Endodermal cell (in vitro differentiated cells): ENCODE measurements at places on chromosomes 6 and 20.
A peak's percentile ranks its signal among the peaks of the same experiment; 100 is the strongest.

GRCh38 chr6:148395583-148396101, 53.0 kb downstream of the SASH1 start:
- no peak for DNase-seq

DNA sequence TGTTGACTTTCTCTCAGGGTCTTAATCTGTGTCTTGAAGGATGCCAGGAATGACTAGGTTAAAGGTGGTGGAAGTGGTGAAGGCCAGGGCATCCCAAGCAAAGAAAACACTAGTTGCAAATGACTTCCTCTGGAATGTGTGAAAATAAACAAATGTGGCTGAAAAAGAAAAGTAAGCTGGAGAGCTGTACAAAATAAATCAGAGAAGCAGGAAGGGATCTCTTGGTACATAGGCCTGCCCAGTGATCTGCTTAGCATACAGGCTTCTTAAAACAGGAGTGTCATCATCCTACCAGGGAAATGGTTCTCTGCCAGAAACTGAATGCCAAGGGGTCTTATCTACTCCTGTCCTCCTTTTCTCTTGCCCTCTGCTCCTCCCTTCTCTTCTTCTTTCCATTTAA, 1616.0 kb downstream of the KHDRBS2 start:
- DNase-seq: no peak

DNA sequence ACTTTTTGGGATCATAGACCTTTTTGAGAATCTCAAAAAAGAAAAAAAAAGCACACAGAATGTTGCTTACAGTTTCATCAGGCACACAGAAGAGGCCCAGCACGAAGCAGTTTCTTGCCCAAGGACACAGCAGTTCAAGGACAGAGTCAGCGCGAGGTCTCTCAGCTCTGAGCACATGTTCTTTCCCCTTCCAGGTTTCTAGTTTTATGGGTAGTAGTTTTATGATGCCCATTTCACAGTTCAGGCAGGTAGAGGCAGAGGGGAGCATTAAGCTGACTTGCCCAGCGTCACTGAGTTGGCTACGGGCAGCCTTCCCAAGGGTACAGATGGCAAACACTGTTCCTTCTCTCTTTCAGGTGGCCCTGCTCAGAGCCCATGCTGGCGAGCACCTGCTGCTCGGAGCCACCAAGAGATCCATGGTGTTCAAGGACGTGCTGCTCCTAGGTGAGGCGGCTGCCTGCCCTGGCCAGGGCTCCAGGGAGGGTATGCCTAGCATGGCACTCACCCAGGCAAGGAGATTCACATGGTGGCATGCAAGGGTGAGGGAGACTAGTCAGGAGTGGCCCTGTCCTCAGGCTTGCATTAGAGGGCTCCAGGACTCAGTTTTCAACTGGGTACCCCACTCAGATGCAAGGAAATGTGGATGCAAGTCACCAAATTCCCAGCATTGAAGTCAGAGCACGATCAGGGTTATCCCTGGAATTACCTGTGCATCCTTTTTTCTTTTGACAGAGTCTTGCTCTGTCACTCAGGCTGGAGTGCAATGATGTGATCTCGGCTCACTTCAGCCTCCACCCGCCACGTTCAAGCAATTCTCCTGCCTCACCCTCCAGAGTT, 57.4 kb upstream of the TTPAL start:
- no peak for DNase-seq

DNA sequence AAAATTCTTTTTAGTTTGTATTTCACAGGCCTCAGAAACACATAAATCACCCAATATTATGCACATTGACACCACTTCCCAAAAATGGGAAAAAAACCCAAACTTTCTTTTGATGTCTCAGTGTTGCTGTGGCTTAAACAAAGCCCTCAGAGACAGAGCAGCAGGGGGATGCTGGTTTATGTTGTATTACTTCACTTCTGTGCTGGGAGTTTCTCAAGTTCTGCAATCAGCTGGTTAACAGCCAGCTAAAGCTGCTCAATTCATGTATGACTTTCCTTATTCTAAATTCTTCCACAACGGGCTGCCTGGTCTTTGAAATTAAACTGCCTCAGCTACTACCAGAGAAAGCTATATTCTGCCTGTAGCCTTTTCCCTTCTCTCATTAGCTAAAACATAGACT, 5.6 kb downstream of the FILIP1 start:
- no peak for DNase-seq

DNA sequence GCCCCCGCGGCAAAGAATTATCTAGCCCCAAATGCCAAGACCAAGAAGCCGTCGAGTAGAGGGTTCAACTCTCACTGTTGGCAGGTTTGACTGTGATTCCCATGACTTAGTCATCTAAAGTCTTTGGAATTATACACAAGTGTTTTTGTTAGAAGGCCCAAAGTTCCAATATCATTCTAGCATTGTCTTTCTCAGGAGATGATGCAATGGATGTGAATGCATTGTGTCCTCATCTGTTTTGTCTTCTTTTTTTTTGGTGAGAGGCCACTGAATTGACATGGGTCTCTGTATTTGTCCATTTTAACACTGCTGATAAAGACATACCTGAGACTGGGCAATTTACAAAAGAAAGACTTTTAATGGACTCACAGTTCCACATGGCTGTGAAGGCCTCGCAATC, 290.5 kb upstream of the ZFP64 start:
- no peak for DNase-seq

- peak; percentile 55 for DNase-seq
Measured at GRCh38 chr6:49142421-49143151, 320.5 kb downstream of the MMUT start.

DNA sequence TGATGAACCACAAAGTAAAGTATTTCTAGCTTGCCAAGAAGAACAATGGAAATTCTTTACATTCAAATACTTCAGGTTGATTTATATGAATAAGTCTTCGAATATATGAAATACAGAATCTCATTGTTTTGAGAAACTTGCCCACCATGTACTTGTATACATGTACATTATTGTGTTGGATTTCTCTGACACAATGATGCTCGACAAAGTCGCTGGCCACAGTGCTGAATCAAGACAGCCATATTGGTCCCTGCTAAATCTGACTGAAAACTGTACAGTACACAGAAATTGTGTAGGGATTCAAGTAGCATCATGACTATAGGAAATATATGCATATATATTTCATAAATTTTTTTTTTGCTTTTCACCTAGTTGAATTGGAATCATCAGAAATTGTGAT, 13.1 kb upstream of the LIN28B start:
- no peak for DNase-seq

- no peak for DNase-seq
Measured at GRCh38 chr6:79073888-79074287, 4.2 kb downstream of the PHIP start.

DNA sequence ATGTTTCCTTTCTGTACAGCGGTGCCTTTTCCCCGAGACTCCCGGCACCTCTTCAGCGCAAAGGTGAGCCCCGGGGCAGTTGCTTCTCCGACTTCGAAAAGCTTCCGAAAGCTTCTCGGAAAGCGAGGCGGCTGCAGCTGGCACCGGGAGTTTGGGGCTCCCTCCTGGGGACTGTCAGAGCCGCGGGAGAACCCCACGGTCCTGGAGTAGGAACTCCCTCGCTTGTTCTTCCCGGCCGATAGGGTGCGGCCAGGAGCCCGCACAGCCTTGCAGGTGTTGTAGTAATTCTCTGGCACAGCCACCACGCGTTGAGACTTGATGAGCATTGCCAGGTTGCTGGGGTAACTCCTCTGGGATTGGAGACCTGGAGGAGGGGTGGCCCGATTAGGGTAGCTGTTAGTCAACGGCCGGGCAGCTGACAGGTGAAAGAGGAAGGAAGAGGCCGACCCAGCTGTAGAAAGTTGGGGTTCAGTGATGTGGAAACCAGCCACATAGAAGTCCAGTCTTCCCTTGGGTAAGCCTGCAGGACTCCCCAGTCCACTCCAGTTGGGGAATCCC, 721 bp downstream of the KDM1B start:
- DNase-seq: peak; percentile 93

- DNase-seq: no peak
Measured at GRCh38 chr6:17869753-17870050, 117.7 kb downstream of the KIF13A start.

DNA sequence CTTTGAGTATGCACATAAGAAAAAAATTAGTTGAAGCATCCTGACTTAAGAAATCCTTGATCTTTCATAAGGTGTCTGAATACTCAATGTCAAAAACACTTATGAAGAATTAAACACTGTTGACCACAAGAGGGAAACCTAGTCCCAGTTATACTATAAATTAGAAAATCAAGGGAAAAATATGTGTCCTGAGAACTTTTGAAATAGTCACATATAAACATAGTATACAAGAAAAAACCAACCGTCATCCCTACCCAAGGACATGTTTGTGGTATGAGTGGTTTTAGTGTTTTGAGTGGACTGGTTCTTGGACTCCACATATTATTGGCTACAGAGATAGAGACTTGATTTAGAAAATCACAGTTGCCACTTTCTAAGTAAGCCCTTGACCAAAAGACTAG, 7.6 kb upstream of the HLA-DRA start:
- DNase-seq: no peak

GRCh38 chr6:170211404-170212025, 79.4 kb downstream of the DLL1 start:
- no peak for DNase-seq
